Sigmoid colon (tissue), 7 donors: ENCODE measurements at places on chromosomes 11 and 22. TPM values are rescaled to one million over a fixed set of nuclear protein-coding genes. Genes with fewer than 3 reads are reported as not detected.

DNA sequence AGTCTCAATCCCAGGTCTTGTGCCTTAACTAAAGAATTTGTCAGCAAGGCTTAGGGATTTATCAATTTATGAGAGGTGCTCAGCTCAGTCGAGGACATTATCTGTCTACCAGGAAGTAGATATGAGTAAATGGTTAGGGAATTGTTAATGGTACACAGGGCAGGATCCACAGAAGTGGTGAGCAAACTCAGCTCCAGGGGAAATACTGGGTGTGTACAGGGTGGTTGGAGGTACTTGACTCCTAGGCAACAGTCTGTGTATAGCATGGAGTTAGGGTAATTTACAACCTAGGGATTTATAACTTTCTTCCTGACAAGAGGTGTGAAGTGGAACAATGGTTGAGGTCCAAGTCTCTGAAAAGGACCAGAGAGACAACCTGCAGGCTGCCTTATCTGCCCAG is 123.4 kb upstream of the OR9Q1 start:
- no peaks in the 10 kb centered on the region for H3K4me1 ChIP-seq
- no peak overlapping the region for H3K27ac ChIP-seq
- H3K27me3 ChIP-seq: no peaks in the 10 kb centered on the region
- H3K36me3 ChIP-seq: no peaks in the 10 kb centered on the region

Gene PHLDB1
- 51.8 TPM for total RNA-seq

DNA sequence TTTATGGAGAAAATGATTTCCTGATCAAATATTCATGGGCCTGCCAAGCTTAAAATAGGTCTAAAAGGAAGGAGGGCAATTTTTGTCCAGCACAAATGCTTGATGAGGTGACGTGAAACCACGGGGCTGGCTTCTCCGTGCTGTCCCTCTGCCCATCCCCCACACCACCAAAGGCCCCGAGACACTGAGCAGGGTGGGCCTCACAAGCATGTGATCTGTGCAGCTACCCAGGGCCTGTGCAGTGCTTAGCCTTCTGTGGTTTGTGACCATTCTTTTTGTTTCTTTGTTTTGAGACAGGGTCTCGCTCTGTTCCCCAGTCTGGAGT is 94.8 kb upstream of the RTL6 start:
- no peaks in the 10 kb centered on the region for H3K36me3 ChIP-seq
- peaks cover 19% of the 10 kb centered on the region for H3K27me3 ChIP-seq
- H3K4me1 ChIP-seq: peaks cover 6% of the 10 kb centered on the region
- DNase-seq: no peak
- no peak overlapping the region for H3K27ac ChIP-seq
- H3K4me3 ChIP-seq: no peak overlapping the region

Gene CLDN5
- total RNA-seq: 88.9 TPM

GRCh38 chr11:130211144-130211543 is 51.6 kb downstream of the ST14 start:
- H3K4me1 ChIP-seq: no peaks in the 10 kb centered on the region
- DNase-seq: no peak
- H3K27me3 ChIP-seq: no peaks in the 10 kb centered on the region
- H3K4me3 ChIP-seq: no peak overlapping the region
- no peaks in the 10 kb centered on the region for H3K36me3 ChIP-seq
- no peak overlapping the region for H3K27ac ChIP-seq

- H3K27ac ChIP-seq: no peak overlapping the region
- H3K36me3 ChIP-seq: no peaks in the 10 kb centered on the region
- peaks cover 18% of the 10 kb centered on the region for H3K27me3 ChIP-seq
- no peak for DNase-seq
- no peak overlapping the region for H3K4me3 ChIP-seq
Observed at GRCh38 chr22:36565686-36566085, 36.7 kb upstream of the EIF3D start.

DNA sequence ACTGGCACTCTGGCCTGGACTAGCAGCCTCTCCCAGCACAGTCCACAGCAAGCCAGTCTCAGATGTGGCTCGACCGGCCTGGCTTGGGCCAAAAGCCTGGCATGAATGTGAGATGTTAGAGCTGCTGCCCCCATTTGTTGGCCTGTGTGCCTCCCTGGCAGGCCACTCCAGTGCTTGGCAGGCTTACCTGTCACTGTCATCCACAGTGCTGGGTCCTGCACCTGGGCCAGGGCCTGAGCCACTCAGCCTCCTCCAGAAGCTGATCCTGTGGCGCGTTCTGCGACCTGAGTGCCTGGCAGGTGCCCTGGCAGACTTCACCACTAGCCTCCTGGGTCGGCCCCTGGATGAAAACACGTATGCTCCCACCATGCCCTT is 36.1 kb downstream of the RRP8 start:
- H3K4me3 ChIP-seq: no peak overlapping the region
- DNase-seq: no peak
- H3K36me3 ChIP-seq: peaks cover 25% of the 10 kb centered on the region
- H3K27me3 ChIP-seq: no peaks in the 10 kb centered on the region

Gene PDE2A
- total RNA-seq: 48.9 TPM

DNA sequence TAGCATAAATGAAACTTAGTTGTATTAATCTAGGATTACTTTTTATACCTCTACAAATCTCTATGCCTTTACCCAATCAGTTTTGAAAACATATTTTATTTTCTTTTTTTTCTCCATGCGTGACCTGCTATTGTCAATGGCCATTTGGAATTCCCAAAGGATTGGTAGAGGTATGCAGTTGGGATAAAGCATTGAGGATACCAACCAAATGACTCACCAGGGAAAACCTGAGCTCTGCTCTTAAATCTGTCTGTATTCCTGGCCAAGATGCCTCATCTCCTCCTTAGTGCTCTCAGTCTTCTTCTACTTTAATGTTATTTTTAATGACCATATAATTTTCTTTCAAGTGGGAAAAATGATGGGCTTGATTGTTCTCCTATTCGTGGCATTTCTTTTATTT is 61.9 kb downstream of the EHF start:
- H3K36me3 ChIP-seq: no peaks in the 10 kb centered on the region
- H3K27ac ChIP-seq: no peak overlapping the region
- no peak overlapping the region for H3K4me3 ChIP-seq
- no peaks in the 10 kb centered on the region for H3K27me3 ChIP-seq
- no peaks in the 10 kb centered on the region for H3K4me1 ChIP-seq

DNA sequence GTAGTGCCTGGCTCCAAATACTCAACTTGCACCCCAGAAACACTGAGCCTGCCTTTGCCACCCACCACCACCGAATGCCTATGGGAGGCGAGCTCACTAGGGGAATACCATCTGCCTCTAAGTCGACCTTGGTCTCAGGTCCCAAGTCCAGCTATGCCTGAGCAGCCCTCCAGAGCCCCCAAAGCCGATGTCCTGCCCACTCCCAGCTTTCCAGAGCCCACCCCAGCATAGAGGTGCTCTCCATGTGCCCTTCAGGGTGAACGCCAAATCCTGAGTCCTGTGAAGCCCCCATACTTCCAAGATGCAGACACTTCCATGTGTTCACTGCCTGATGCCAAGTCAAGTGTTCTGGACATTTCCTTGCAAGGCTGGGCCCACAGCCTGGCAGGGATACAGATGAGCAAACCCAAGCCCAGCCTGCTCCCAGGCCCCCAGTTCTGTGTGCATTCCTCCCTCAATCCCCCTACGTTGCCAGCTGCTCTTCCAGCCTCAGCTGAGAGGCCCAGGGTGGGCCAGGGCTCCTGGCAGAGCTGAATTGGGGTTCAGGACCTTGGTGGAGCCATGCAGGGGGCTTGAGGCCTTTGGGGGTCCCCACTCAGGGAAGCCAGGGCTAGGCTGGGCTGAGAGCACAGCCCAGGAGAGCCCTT is 2.6 kb upstream of the KMT5B start:
- no peaks in the 10 kb centered on the region for H3K27me3 ChIP-seq
- DNase-seq: no peak
- H3K4me3 ChIP-seq: no peak overlapping the region
- no peak overlapping the region for H3K27ac ChIP-seq
- peaks cover 21% of the 10 kb centered on the region for H3K4me1 ChIP-seq
- H3K36me3 ChIP-seq: no peaks in the 10 kb centered on the region

- peak overlapping the region; percentile 29 for H3K27ac ChIP-seq
- DNase-seq: no peak
- no peaks in the 10 kb centered on the region for H3K4me1 ChIP-seq
- H3K36me3 ChIP-seq: no peaks in the 10 kb centered on the region
Observed at GRCh38 chr22:17198170-17199002, 20.8 kb downstream of the ADA2 start.

DNA sequence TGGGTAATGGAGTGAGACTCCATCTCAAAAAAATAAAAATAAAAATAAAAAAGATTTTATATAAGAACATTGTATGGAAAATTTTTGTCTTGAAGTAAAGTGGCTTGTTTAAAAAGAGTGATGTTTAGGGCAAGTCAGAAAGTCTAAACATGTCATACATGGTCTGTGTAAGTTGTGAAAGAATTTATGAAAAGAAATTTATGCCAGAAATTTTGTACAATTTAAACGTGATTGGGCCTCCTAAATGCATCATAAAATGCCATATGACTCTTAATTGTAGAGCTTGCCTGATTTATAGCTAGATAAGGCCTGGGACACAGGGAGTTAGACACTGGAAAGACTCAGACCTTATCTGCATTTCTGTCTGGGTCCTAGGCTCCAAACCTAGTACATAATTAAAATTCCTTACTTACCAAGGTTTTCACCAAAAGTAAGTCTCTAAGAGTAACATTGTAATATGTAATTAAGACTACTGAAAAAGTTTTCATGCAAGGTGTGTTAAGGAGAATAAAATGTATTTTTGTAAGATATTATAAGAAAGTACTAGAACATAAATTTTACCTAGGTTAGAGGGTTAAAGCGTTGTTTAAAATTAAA is 110.5 kb downstream of the AASDHPPT start:
- H3K36me3 ChIP-seq: no peaks in the 10 kb centered on the region
- H3K4me1 ChIP-seq: no peaks in the 10 kb centered on the region
- no peak overlapping the region for H3K27ac ChIP-seq

- H3K4me3 ChIP-seq: no peak overlapping the region
- H3K27me3 ChIP-seq: no peaks in the 10 kb centered on the region
- H3K36me3 ChIP-seq: no peaks in the 10 kb centered on the region
- DNase-seq: no peak
Observed at GRCh38 chr22:35563211-35563610, 22.6 kb downstream of the RASD2 start.

- H3K27ac ChIP-seq: no peak overlapping the region
- no peak overlapping the region for H3K4me3 ChIP-seq
- H3K27me3 ChIP-seq: no peaks in the 10 kb centered on the region
- H3K36me3 ChIP-seq: peaks cover 69% of the 10 kb centered on the region
Observed at GRCh38 chr11:106092446-106092845, 15.0 kb downstream of the AASDHPPT start.

Gene NXPE1
- 3.3 TPM for total RNA-seq

DNA sequence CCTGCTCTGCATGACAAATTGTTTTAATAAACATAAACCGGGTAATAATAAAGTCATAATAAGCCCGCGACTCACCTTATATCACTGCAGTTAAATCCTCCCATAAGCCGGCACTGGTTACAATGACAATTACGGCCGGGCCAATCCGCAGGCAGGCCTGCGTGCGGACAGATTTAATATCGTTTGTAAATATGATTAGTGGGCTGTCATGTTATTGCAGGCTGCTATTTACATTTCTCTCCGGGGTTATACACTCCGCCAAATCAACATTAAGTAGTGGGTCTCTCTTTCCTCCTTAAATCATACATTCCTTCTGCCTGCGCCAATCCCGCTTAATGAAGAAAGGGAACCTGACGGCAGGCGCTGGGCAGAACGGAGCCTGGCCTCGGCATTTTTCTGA is 51.8 kb upstream of the LMO1 start:
- peaks cover 7% of the 10 kb centered on the region for H3K4me1 ChIP-seq
- peak; percentile 30 for DNase-seq
- no peak overlapping the region for H3K27ac ChIP-seq
- no peak overlapping the region for H3K4me3 ChIP-seq
- no peaks in the 10 kb centered on the region for H3K27me3 ChIP-seq

DNA sequence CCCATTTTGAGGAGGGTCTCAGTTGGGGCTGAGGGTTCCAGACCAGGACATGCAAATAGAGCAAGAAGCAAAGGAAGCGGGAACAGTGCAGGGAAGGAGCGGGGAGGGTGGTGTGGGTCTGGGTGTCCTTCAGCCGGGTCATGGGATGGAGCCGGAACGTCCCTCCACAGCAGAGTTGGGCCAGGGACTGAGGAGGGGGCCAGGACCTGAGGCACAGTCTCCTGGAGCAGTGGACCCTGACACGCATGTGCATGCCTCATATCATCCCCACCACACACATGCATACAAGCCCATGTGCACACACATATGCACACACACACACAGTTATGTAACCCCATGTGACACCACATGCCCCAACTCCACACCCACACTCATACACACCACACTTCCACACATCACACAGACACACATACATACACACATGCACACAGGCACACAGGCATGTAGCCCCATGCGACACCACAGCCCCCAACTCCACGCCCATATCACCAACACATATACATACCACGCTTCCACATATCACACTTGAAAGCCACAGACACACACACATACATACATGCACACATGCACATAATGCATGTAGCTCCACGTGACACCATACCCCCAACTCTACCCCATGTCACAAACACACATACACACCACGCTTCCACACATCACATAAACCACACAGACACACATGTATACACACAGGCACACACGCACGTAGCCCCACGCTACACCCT is 1026.6 kb downstream of the BRD1 start:
- no peaks in the 10 kb centered on the region for H3K4me1 ChIP-seq
- no peaks in the 10 kb centered on the region for H3K36me3 ChIP-seq
- H3K27me3 ChIP-seq: peaks cover 22% of the 10 kb centered on the region
- DNase-seq: no peak
- no peak overlapping the region for H3K27ac ChIP-seq

Gene DGCR6
- 1.4 TPM for total RNA-seq

Gene BLID
- 1.9 TPM for total RNA-seq

- H3K4me1 ChIP-seq: no peaks in the 10 kb centered on the region
- H3K36me3 ChIP-seq: no peaks in the 10 kb centered on the region
- H3K27me3 ChIP-seq: no peaks in the 10 kb centered on the region
- no peak overlapping the region for H3K4me3 ChIP-seq
Observed at GRCh38 chr22:19824926-19825339, 29.7 kb downstream of the GNB1L start.

DNA sequence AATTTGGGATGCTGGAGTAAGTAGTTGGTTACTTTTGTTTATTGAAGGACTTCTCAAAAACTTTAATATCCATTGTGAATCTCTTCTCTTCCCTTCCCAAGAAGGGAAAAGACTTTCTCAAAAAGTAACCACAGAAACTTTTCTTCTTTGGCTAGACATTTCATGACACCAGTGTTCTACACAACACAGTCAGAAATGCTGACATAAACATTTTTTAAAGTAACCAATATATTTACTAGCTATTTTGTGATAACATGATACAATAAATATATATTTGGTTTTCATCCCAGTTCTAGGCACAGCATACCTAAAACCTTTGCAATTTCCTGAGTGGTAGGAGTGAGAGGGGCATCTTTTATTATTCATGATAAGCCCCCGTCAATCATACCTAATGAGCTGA is 47.8 kb downstream of the FAM118A start:
- no peaks in the 10 kb centered on the region for H3K36me3 ChIP-seq
- DNase-seq: no peak
- H3K27ac ChIP-seq: no peak overlapping the region
- H3K27me3 ChIP-seq: no peaks in the 10 kb centered on the region
- no peak overlapping the region for H3K4me3 ChIP-seq
- H3K4me1 ChIP-seq: no peaks in the 10 kb centered on the region

GRCh38 chr11:2382936-2383851 is 6.1 kb downstream of the CD81 start:
- no peaks in the 10 kb centered on the region for H3K36me3 ChIP-seq
- H3K27me3 ChIP-seq: no peaks in the 10 kb centered on the region
- H3K27ac ChIP-seq: peak overlapping the region; percentile 100
- no peak overlapping the region for H3K4me3 ChIP-seq
